Activated naive CD8-positive, alpha-beta T cell treated with anti-CD3 and anti-CD28 coated beads, Interleukin-2, amount 10 ng/mL, durations not matched to agents 7 days and 5 days (primary cell): ENCODE measurements at places on chromosomes 2 and 18. TPM values are rescaled to one million over a fixed set of nuclear protein-coding genes. Genes with fewer than 3 reads are reported as not detected.

GRCh38 chr2:61272421-61273070 lies 110.6 kb downstream of the C2orf74 start:
- H3K36me3 ChIP-seq = peaks cover 23% of the 10 kb centered on the region
- H3K27me3 ChIP-seq = no peaks in the 10 kb centered on the region
- DNase-seq = no peak
- H3K4me3 ChIP-seq = no peak overlapping the region
- H3K27ac ChIP-seq = no peak overlapping the region

Gene POTEC
- not detected for total RNA-seq

DNA sequence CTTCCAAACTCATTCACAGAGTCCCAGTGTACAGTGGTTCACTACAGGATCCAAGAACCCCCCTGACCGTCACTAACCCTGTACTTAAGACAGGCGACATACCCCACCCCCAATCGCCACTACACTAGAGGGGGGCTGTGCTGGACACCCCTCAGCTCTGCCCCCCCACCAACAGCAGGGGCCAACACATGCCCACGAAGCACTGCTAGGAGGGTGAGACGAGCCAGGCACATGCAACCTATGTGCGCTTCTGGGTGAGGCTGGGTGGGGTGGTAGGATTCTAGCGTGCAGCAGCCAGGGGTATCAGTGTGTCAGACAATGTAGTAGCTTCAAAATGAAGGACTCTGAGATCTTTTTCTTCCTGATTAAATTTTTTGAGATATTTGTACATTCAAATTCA lies 67.8 kb downstream of the UXS1 start:
- peaks cover 10% of the 10 kb centered on the region for H3K4me1 ChIP-seq
- peak overlapping the region; percentile 59 for H3K27ac ChIP-seq
- DNase-seq = no peak
- H3K4me3 ChIP-seq = no peak overlapping the region

Gene MARCHF7
- 92.1 TPM for total RNA-seq

Gene C2orf81
- 3.7 TPM for total RNA-seq

Gene UGT1A8
- not detected for total RNA-seq

Gene LRATD1
- total RNA-seq = not detected
